ENCODE measurements at places on chromosomes 2 and 18. TPM values are rescaled to one million over a fixed set of nuclear protein-coding genes. Genes with fewer than 3 reads are reported as not detected.

Gene ZNF2
- 3.5 TPM for total RNA-seq

Gene CXCR1
- not detected for total RNA-seq

Gene AKAIN1
- total RNA-seq: not detected

Gene GPR155
- total RNA-seq: 4.0 TPM

Gene ADAM17
- total RNA-seq: 18.6 TPM

Gene IL1A
- not detected for total RNA-seq

Gene PTCD3
- total RNA-seq: 96.2 TPM

Gene MYO1B
- total RNA-seq: 75.0 TPM

Gene CD8B2
- not detected for total RNA-seq

Gene PTMA
- 1,836 TPM for total RNA-seq

Gene PPP1R1C
- total RNA-seq: not detected

Gene CERKL
- total RNA-seq: 0.20 TPM

Gene ITM2C
- 1,192 TPM for total RNA-seq

Gene RTP5
- not detected for total RNA-seq

Gene ANKRD30BL
- not detected for total RNA-seq

Gene MAP2
- 1.4 TPM for total RNA-seq

Gene CRYBA2
- total RNA-seq: 3.4 TPM

Gene TBR1
- not detected for total RNA-seq

Gene PAX8
- 1.9 TPM for total RNA-seq

Gene CCL20
- 11.5 TPM for total RNA-seq

Gene SH3BP4
- total RNA-seq: 44.4 TPM

Gene PNKD
- total RNA-seq: 109 TPM

Gene UGT1A5
- 2.4 TPM for total RNA-seq

All from colonic mucosa (tissue), 4 donors.